ENCODE measurements at places on chromosomes 16 and 17.

DNA sequence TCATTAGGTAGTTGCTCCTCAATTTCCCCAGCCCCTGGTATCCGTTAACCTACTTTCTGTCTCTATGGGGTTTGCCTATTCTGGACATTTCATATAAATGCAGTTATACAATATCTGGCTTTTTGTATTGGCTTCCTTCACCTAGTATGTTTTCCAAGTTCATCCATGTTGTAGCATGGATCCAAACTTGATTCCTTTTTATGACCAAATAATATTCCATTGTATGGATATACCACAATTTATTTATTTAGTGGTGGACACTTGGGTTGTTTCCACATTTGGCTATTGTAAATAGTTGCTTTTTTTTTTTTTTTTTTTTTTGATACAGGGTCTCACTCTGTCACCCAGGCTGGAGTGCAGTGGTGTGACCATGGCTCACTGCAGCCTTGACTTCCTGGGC is 15.9 kb downstream of the EPN2 start:
- no peak for DNase-seq

DNA sequence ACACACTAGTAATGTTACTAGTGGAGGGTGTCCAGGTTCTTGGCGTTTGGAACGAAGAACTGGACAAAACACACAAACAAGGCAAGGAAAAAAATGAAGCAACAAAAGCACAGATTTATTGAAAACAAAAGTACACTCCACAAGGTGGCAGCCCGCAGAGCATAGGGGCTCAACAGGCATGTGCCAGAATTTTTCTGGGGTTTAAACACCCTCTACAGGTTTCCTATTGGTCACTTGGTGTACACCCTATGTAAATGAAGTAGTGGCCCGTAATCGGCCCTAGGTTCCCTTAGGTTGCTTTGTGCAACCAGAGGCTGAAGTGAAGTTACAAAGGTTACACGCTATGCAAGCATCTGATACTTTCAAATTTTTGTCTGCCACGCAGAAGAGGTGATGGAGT is 8.1 kb downstream of the OR2C1 start:
- no peak for DNase-seq

- no peak for DNase-seq
Observed at GRCh38 chr16:72317446-72317845, 145.5 kb upstream of the PMFBP1 start.

DNA sequence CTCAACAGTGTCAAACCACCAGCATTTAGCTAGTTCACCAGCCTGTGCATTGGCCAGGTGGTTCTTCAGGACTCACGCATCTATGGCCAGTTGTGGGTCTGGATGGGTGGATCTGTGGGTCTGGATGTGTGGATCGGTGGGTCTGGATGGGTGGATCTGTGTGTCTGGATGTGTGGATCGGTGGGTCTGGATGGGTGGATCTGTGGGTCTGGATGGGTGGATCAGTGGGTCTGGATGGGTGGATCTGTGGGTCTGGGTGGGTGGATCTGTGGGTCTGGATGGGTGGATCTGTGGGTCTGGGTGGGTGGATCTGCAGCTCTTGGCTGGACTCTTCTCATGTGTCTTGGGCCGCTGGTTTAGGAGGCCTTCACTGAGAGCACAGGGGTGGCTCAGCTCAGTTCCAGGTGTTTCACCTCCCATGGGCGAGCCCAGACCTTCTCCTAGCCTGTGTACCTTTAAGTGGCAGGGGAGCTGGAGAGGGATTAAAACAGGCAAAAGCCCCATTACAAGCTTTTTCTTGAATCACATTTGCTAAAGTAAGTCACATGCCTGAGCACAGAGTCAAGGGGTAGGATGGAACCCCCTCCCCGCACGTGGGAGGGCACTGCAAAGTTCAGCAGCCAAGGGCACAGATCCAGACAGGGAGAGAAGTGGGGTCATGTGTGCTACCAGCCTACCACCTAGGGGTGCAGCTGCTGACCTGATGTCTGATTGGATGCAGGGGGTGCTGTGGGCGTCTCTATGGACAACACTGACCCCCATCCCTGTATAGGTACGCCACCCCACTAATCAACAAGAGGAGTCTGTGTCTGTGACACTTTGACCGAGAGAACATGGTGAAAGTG is 3.4 kb upstream of the NUBP1 start:
- DNase-seq = no peak

- peak; percentile 86 for DNase-seq
Observed at GRCh38 chr16:72832621-72833248, 215.2 kb downstream of the ZFHX3 start.

GRCh38 chr17:55161935-55162555 is 102.7 kb upstream of the HLF start:
- no peak for DNase-seq

- DNase-seq = no peak
Observed at GRCh38 chr17:75081611-75082540, 5.9 kb upstream of the SLC16A5 start.

DNA sequence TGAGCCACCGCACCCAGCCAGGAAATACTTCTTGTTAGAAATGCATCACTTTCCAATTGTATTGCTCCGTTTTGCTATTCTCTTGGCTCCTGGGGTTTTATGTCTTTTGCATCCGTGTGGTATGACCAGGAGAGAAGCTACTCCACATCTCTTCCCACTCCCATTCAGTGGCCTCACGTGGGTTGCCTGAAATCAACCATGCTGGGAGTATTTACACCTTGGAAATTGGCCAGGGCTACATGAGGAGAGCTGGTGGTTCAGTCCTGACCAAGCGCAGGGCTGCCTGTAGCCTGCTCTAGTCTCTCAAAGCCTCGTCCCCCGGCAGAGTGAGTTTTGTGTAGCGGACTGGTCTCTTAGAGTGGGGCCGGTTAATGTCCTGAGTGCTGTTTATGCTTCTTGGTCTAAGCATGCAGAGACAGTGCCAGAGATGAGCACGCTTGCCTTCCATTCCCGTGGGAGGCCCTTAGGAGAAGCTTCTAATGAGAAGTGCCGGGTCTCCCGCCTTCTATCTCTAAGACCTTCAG is 3.8 kb downstream of the WFDC1 start:
- no peak for DNase-seq

DNA sequence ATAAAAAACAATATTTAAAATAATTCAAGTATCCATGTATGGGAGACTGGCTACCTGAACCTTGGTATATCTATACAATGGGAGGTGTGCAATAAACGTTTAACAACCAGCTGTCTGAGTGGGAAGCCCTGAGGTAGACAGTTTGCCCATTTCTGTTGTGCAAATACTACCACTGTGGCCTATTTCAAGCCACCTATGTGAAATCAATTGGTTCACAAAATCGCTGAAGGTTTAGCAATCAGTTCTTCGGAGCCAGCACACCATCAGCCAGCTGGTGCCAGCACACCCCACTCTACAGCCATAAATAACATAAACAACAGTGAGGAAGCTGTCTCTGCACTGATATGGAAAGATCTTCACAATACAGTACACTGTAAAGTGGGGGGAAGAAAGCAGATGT is 46.7 kb upstream of the KDM8 start:
- DNase-seq = no peak

- DNase-seq = no peak
Observed at GRCh38 chr16:17194190-17194780, 276.5 kb downstream of the XYLT1 start.

DNA sequence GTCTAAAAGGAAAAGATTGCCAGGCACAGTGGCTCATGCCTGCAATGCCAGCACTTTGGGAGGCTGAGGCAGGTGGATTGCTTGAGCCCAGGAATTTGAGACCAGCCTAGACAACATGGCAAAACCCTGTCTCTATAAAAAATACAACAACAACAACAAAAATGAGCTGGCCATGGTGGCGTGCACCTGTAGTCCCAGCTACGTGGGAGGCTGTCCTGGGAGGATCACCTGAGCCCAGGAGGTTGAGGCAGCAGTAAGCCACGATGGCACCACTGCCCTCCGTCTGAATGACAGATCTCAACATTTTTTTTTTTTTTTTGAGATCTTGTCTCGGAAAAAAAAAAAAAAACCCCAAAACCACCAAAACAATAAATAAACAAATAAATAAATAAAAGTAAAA is 28.1 kb upstream of the ATP2A3 start:
- peak; percentile 2 for DNase-seq

GRCh38 chr17:57612202-57613071 is 132.7 kb downstream of the CCDC182 start:
- DNase-seq = peak; percentile 13

GRCh38 chr17:82051776-82052637 is at the start of the genes GPS1 and RFNG:
TSS of gene GPS1 (plus strand) at chr17:82051898. CDS start at chr17:82051932, 34 bp downstream.
TSS of gene RFNG (minus strand) at chr17:82051811. CDS start at chr17:82051766, 45 bp downstream.
- DNase-seq = peak; percentile 75

- DNase-seq = no peak
Observed at GRCh38 chr17:76599694-76600460, 14.2 kb upstream of the ST6GALNAC2 start.

- no peak for DNase-seq
Observed at GRCh38 chr16:53282975-53283946, 151.0 kb upstream of the RBL2 start.

DNA sequence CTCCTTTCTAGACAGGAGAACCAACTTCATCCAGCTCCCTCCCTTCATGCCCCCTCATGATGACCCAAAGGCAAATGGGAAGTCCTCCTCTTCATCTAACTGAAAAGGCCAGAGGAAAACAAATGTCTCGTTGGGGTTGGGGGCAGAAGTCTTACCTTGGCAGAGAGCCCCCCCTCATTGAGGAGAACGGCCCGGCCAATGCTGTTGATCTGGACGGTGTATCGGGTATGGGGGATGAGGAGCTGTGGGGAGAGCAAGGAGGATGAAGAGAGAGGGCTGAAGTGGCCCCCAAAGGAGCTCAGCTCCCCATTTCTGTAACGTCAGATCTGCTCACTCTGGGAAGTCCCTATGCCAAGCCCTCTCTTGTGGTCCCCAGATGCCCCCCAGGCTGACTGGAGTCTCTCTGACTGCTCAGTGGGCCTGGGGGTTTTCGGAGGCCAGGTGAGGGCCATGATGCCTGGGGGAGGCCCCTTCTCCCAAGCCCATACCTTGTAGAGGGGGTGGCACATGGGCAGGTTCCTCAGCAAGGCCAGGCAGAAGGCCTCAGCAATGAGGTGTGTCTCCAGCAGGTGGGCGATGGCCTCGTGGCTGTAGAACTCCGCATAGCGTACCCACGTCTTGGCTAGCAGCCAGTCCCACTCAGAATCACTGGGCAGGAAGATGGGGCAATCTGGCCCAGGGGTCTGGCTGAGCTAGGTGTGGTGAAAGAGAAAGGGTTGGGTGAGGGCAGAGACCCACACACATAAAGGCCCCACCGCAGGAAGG is 10.8 kb downstream of the ALOX12B start:
- DNase-seq = no peak

GRCh38 chr17:79981661-79982101 is 54.0 kb downstream of the TBC1D16 start:
- DNase-seq = no peak

- no peak for DNase-seq
Observed at GRCh38 chr16:19939553-19939952, 54.9 kb upstream of the GPRC5B start.

- no peak for DNase-seq
Observed at GRCh38 chr16:9183682-9184353, 92.4 kb downstream of the HAPSTR1 start.

- no peak for DNase-seq
Observed at GRCh38 chr16:47250983-47251382, 107.2 kb upstream of the NETO2 start.

DNA sequence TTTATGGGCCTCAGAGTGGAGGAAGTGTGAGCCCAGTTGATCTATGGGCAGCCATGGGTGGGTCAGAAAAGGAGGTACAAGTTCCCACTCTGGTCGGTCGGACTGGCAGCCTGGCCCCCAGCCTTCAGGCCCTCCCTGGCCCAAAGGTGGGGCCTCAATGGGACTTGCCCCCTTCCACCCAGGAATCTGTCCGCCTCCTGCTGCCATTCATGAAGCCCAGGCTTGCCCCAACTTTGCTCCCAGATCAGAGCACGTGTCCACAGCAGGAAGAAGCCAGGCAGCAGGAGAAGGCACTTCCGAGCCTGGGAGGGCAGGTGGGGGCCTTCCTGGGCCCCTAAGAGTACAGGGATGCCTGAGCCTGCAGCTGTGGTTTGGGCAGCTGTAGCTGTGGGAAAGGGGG is 3.0 kb upstream of the CMTM3 start:
- DNase-seq = no peak

GRCh38 chr17:72717276-72717675 is 375.2 kb downstream of the SLC39A11 start:
- no peak for DNase-seq

- no peak for DNase-seq
Observed at GRCh38 chr16:82735186-82735585, 108.4 kb downstream of the CDH13 start.

GRCh38 chr17:64216338-64217248 is 46.5 kb downstream of the TEX2 start:
- DNase-seq = no peak

DNA sequence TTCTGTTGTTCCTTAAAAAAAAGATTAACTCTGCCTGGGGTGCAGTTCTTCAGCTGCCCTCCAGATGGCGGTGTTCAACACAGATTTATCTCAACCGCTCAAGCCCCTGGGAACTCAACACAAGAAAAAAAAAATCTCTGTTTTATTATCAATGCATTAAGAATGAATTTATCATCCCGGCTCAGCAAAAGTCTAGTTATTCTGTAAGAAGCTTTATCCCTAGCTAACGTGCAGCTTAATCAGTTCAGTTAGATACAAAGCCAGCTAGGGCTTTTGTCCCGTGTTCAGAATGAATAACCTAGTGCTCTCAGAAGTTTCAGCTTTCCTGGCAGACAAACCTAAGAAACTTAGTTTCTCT is 475.9 kb upstream of the CCL2 start:
- peak; percentile 37 for DNase-seq

DNA sequence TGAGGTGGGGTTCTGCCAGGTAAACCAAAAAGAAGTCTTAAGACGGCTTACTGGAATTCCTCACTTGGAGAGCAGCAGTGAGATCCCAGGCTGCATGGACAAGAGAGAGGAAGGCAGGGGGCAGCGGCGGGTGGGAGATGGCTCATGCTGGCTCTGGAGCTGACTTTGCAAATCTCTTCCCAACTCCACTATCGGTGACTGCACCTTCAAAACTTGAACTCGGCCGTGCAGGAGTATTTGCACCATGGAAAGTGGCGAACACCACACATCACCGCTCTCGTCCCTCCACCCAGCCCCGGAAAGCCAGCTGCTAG is 16.7 kb downstream of the CA5A start:
- no peak for DNase-seq

- DNase-seq = no peak
Observed at GRCh38 chr17:82632451-82632850, 15.8 kb downstream of the WDR45B start.

GRCh38 chr17:7444682-7445618 is at the start of gene CHRNB1:
TSS of gene CHRNB1 (plus strand) at chr17:7445061. CDS start at chr17:7445128, 67 bp downstream.
- peak; percentile 94 for DNase-seq

GRCh38 chr16:10494343-10495030 is 85.9 kb downstream of the EMP2 start:
- no peak for DNase-seq

GRCh38 chr17:19334331-19334730 is 28.2 kb downstream of the B9D1 start:
- DNase-seq = peak; percentile 13

All from upper lobe of left lung (tissue), 6 donors.